Naive thymus-derived CD4-positive, alpha-beta T cell (primary cell): ENCODE measurements at places on chromosomes 2 and 18.
A peak's percentile ranks its signal among the peaks of the same experiment; 100 is the strongest.

DNA sequence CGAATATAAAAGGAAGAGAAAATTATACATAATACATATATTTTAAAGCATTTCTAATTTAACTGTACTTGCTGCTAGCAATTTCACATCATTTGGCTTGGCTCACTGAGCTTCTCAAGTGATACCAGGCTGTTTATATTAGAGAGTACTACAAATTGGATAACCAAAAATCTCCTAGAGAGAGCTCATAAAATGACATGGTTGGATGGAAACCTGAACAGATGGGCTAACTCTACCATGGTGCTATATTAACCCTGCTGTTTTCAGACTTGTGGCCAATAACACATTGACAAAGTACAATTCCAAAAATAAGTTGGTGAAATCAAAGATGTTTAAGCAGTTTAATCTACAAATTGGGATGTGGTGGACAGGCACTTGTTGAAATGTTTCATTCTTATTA lies 364.4 kb upstream of the GCFC2 start:
- H3K27ac ChIP-seq = no peak overlapping the region
- no peaks in the 10 kb centered on the region for H3K27me3 ChIP-seq
- H3K4me1 ChIP-seq = no peaks in the 10 kb centered on the region
- DNase-seq = no peak

DNA sequence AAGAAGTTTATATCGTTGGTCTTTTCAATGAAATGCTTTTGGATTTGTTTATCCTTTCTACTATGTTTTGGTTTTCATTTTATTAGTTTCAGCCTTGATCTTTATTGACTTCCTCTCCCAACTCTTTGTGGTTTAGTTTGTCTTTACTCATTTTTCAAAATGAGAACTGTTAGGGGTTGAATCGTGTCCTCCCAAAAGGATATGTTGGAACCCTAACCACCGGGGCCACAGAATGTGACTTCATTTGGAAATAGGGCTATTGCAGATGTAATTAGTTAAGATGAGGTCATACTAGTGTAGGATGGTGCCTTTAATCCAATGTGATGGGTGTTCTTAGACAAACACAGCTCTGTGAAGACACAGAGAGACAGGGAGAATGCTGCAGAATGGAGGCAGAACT lies 60.4 kb upstream of the IL1R2 start:
- H3K36me3 ChIP-seq = no peaks in the 10 kb centered on the region
- no peaks in the 10 kb centered on the region for H3K27me3 ChIP-seq
- no peak overlapping the region for H3K27ac ChIP-seq
- no peaks in the 10 kb centered on the region for H3K4me1 ChIP-seq
- DNase-seq = no peak
- no peak overlapping the region for H3K4me3 ChIP-seq

- no peak overlapping the region for H3K27ac ChIP-seq
- no peaks in the 10 kb centered on the region for H3K4me1 ChIP-seq
- H3K36me3 ChIP-seq = no peaks in the 10 kb centered on the region
- no peak overlapping the region for H3K4me3 ChIP-seq
- DNase-seq = no peak
- H3K27me3 ChIP-seq = no peaks in the 10 kb centered on the region
These were observed 82.4 kb downstream of the NCKAP5 start for GRCh38 chr2:133485868-133486267.

GRCh38 chr2:217920879-217921603 lies 81.8 kb downstream of the TNS1 start:
- DNase-seq = no peak
- H3K4me1 ChIP-seq = no peaks in the 10 kb centered on the region
- no peak overlapping the region for H3K27ac ChIP-seq
- no peaks in the 10 kb centered on the region for H3K27me3 ChIP-seq

- no peak overlapping the region for H3K4me3 ChIP-seq
- no peaks in the 10 kb centered on the region for H3K4me1 ChIP-seq
- DNase-seq = no peak
- H3K36me3 ChIP-seq = no peaks in the 10 kb centered on the region
These were observed 1055.1 kb downstream of the LRP1B start for GRCh38 chr2:141075753-141076152.

DNA sequence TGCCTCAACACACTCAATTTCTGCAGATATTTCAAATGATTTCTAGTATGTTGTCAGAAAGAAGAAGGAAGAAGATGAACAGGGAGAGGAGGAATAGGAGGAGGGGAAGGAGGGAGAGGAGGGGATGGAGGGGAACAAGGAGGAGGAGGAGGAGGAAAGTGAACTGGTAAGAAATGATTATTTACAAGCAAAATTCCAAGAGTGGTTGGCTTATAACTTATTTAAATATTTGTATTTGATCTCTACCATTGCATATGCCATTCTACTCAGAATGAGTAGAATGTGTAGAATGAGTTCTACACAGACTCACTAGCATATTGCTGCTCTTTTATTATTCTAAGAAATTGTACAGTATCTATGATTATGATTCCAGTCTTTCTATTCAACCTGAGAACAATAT lies 866.2 kb upstream of the DDX18 start:
- H3K4me3 ChIP-seq = no peak overlapping the region
- no peak for DNase-seq
- no peaks in the 10 kb centered on the region for H3K4me1 ChIP-seq
- no peaks in the 10 kb centered on the region for H3K27me3 ChIP-seq
- no peak overlapping the region for H3K27ac ChIP-seq

GRCh38 chr2:175887776-175888175 lies 114.3 kb downstream of the LNPK start:
- no peaks in the 10 kb centered on the region for H3K4me1 ChIP-seq
- no peaks in the 10 kb centered on the region for H3K36me3 ChIP-seq
- no peaks in the 10 kb centered on the region for H3K27me3 ChIP-seq
- no peak for DNase-seq

GRCh38 chr2:163369111-163369510 lies 366.7 kb downstream of the FIGN start:
- H3K36me3 ChIP-seq = no peaks in the 10 kb centered on the region
- H3K27ac ChIP-seq = no peak overlapping the region
- no peak for DNase-seq

- peak overlapping the region; percentile 43 for H3K4me3 ChIP-seq
- no peak overlapping the region for H3K27ac ChIP-seq
- DNase-seq = no peak
- H3K36me3 ChIP-seq = no peaks in the 10 kb centered on the region
- H3K27me3 ChIP-seq = peaks cover 9% of the 10 kb centered on the region
These were observed 48.0 kb downstream of the KCNIP3 start for GRCh38 chr2:95345081-95345562.

- peaks cover 7% of the 10 kb centered on the region for H3K4me1 ChIP-seq
- H3K27me3 ChIP-seq = no peaks in the 10 kb centered on the region
- no peaks in the 10 kb centered on the region for H3K36me3 ChIP-seq
- no peak for DNase-seq
These were observed 3.7 kb upstream of the MFSD6 start for GRCh38 chr2:190404487-190404886.

DNA sequence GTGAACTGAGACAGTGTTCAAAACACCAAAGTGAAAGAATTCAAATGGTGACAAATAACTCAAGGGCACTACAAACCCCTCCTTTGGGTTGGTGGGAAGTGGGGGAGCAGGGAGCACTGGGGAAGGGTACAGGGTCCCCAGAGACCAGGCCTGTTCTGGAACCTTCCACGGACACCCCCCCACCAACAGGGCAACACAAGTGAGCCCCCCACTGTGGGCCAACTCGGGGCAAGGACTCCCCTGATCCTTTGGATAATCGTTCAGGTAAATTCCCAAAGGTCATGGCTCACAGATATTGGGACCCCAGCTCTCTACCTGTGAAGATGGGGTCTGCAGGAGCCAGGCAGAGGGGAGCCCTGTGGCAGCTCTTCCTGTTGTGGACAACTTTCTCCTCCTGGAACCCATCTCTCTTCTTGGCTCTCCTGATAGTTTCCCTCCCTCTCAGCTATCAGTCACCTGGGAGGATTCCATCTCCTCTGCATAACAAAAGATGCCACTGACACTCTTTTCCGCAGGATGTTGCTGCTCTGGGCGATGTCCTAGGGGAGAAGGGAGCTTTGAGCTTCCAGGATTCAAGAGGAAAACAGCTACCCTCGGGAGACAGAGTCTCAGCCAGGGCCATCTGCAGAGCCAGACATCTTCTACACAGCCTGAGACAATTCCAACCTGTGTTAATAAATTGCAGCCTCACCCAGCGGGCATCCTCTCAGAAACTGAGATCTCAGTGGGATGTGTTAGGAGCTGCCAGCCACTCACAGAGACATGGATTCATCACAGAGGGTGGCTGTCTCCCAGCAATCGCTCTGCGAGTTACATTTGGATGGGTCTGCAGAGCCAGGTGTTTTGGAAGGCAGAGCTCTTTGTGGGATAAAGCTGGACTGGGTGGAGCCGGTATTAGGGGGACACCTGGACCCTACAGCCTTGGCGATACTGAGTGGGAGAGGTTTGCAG lies 35.4 kb downstream of the MBP start:
- DNase-seq = no peak
- no peaks in the 10 kb centered on the region for H3K27me3 ChIP-seq
- no peak overlapping the region for H3K27ac ChIP-seq
